Cerebellar nuclear complex (tissue), 1 donor: ENCODE measurements at places on chromosomes 1 and 21.

DNA sequence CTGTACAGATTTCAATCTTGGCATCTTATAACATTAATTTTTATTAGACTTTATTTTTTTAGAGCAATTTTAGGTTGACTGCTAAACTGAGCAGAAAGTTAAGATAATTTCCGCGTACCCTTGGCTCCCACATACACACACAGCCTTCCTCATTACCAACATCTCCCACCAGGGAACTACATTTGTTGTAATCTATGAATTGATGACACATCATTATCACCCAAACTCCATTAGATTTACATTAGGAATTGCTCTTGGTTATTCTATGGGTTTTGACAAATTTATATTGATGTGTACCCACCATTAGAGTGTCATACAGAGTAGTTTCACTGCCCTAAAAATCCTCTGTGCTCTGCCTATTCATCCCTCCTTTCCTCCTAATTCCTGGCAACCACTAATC is 56.4 kb upstream of the GRIK3 start:
- DNase-seq = no peak

DNA sequence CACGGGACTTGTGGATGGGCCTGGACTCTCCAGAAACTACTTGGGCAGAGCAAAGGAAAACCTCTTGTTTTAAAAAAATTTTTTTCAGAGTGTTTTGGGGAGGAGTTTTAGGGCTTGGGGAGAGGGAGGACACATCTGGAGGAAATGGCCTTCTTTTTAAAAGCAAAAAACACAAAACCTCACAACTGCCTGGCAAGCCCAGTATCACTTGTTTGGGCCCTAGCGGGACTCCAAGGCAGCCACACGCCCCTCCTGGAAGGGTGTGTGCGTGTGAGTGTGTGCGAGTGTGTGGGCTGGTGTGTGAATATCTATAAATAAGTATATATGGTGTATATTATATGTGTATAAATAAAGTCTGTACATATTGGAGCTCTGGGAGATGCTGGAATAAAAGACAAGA is 57.7 kb upstream of the ACTL8 start:
- no peak for DNase-seq

DNA sequence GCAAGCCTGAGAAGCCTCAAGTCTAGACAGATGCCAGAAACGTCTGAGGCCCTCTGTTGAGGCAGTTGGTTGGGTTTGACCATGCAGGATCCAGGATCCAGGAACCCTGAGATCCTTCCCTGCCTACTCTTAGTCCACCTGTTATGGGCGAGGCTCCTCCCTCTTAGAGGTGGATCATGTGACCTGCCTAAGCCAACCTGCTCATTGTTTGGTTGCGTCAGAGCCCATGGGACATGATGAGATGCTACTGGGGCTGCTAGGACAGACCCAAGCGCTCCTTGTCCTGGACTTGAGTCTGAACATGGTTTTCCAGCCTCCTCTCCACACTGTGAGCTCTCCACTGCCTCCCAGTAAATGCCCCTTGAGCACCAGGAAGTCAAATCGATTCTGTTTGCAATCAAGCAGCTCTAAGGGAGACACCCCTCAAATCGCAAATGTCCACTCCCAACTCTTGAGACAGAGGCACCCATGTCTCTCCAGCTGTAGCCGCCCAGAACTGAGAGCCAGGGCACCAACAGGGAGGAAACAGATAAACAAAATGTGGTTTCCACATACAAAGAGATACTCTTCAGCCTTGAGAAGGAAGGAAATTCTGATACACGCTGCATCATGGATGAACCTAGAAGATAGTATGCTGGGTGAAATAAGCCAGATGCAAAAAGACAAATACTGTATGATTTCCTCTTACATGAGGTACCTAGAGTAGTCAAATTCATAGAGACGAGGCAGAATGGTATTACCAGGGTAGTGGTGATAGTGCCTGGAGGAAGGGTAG is 31.7 kb upstream of the WNT4 start:
- no peak for DNase-seq

GRCh38 chr1:64161357-64161941 is 42.0 kb upstream of the UBE2U start:
- no peak for DNase-seq

DNA sequence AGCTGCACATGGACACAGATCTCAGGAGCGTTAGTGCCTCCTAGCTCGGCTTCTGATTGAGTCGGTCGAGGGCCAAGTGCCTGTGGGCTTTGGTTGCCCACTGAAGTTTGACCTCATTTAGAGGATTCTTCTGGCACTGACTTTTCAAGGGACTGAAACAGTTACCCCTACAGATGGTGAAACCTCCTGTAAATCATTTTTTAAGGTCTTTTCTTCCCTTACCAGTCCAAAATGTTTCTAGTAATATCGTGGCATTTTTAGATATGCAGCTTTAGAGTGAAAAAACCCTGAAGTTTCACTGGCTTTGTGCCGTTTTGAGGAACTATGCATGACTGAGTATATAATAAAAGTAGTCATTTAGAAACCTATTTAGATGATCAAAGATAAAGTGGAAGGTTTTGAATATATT is 34.7 kb upstream of the L1TD1 start:
- no peak for DNase-seq

- DNase-seq = no peak
Observed at GRCh38 chr1:1208713-1209433, 2.5 kb upstream of the TNFRSF18 start.

DNA sequence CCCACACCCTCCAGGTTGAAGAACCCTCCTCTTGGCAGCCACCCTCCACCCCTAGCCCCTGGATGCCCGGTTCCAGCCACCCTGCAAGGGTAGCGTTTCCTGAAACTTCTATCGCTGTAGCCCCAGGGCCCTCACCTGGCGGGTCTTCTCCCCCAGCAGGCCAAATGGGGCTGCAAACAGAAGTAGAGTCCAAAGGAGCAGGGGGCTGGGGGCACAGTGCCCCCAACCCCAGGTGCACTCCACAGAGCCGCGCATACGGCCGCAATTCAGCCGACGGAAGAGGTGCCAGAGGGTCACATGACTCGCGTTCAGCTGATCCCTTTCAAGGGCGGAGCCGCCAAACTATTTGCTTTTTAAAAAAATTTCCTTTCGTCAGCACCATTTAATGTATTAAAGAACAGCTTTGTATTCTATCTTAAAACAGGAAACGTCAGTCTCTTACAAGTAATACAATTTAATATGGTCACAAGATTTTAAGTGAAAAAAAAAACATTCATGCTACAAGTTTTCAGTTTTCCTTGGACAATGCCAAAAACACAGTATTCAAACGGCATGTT is at the start of gene GLMP:
TSS of gene GLMP (minus strand) at position 289 of the 557 bp plus-strand sequence. CDS start at position 255, 34 bp downstream.
- DNase-seq = peak; percentile 1

GRCh38 chr1:56590520-56591011 is 11.2 kb upstream of the PLPP3 start:
- DNase-seq = no peak

GRCh38 chr1:82503822-82504221 is 703.1 kb downstream of the ADGRL2 start:
- no peak for DNase-seq

DNA sequence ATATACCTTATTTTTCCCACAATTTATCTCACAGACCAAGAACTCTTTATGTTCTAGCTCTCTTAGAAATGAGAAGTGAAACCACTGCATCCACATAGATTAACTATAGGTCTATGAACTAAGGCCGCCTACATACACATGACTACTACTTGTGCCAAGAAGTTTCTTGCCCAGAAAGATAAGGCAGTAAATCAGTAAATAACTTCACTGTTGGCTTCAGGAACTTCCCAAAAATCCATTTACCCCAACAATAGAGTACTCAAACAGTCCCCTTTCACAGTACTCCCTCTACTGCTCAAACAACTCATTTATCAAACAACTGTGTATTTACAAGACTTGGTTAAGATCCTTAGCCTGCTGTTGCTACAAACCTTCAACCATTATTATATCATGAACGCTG is 96.5 kb downstream of the NME7 start:
- no peak for DNase-seq

DNA sequence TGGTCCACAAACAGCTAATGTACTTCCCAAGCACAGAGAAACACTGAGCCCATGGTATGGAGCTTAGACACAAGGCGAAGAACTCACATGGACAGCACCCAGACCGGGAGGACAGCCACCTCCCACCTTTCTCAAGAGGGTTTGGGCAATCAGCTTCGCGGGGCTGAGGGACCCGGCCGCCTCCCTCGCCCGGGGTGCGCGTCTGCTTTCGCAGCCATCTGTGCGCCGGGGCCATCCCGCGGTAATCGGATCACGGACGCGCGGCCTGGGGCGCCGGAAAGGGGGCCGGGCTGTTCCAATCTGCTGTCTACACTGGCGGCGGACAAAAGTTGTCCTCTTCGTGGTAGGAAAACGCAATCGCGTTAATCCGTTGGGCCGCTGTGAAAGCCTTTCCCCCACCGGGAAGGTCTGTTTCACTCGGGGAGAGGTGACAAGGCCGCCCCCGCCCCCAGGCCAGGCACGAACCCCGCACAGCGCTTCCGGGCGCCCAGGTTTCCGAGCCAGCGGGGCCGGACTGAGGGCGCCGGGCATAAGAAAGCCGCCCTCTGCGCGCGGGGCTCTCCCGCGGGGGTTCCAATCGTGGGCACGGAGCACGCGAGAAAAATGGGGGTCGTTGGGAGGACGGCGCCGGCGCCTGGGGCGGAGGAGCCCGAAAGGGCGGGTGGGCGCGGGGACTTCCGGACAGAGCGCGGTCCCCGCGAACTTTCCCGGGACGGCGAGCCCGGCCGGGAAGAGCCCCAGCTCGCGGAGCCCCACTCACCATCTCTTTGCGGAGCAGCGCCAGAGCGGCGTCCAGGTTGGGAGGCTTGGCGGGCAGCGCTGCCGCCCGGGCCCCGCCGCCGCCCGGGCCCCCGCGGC is 664 bp downstream of the FAM89A start:
- no peak for DNase-seq

- no peak for DNase-seq
Observed at GRCh38 chr1:30598571-30599114, 124.7 kb downstream of the MATN1 start.

DNA sequence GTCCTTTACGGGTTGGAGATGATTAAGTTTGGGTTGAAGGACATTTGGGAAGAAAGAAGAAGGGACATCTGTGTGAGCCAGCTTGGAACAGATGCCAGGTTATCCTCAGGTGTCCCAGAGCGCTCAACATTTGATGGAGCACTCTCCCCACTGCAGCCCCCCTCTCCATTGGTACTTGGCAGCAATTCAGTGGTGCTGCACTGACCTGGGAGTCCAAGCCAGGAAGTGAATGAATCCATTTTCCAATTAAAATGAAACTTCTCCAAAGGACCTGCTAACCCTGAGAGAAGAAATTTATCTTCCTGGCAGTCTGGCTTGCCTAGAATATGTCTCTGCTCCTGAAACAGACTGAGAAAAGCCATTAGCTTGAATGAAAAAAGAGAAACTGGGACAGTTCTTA is 67.1 kb downstream of the FGGY start:
- DNase-seq = no peak

DNA sequence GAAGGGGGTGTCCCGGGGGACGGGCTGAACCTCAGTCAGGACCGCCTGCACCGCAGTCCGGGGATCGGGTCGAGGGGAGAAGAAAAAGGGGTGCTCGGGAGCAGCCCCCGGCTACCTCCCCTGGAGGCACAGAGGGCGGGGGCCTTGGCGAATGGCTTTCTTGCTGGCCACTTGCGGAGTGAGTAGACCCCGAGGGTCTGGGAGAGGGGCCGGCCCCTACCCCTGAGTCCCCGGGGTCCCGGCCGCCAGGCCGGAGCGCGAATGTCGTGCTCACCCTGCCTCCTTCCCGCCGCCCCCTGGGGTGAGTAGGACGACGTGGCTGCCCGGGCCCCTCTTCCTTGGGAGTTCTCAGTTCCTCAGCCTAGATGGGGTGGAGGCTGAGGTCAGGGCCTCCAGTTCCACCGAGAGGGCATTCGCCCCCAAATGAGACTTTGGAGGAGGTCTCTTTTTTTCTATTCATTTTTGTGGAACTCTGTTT is 113.0 kb downstream of the OSBPL9 start:
- DNase-seq = no peak

GRCh38 chr1:83910461-83910860 is 88.5 kb downstream of the TTLL7 start:
- DNase-seq = no peak

- DNase-seq = no peak
Observed at GRCh38 chr1:28111157-28111556, 22.7 kb upstream of the EYA3 start.

- DNase-seq = no peak
Observed at GRCh38 chr1:65141394-65141793, 6.6 kb upstream of the AK4 start.

- no peak for DNase-seq
Observed at GRCh38 chr21:41071258-41072171, 96.4 kb upstream of the BACE2 start.

- no peak for DNase-seq
Observed at GRCh38 chr1:108636876-108637275, 24.0 kb downstream of the HENMT1 start.

DNA sequence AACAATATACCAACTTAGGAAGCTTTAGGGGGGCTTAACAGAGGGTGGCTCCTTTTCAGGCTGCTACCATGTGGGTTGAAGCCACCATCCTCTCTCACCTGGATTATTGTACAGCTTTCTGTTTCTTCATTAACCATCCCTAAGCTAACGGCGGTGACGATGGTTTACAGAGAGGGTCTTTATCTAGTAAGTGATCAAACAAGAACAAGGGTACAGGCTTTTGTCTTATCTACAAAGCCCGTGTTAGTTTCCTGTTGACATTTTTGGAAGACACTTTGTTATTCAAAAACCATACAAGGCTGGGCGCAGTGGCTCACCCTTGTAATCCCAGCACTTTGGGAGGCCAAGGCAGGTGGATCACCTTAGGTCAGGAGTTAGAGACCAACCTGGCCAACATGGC is 20.4 kb downstream of the SLC25A33 start:
- no peak for DNase-seq

DNA sequence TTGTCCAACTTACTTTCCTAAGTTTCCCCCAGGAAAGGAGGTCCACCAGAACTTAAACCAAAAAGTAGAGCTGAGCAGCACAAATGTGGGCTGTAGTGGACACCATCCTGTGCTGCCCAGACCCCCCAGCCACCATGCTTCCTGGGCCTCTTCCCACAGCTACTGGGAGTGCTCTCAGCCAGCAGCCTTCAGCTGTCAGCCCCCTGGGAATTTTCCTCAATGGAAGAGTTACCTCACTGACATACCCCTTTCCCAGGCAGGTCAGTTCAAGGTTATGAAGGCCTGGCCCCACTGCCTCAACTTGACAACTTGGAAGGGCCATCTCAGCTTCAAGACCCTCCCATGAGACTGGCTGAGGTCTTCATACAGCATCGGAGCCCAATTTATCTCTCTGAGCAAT is 47.7 kb downstream of the CDCP2 start:
- DNase-seq = no peak

- no peak for DNase-seq
Observed at GRCh38 chr1:153312570-153313186, at the start of gene PGLYRP3. Gene PGLYRP3 (minus strand): TSS chr1:153312952. CDS start chr1:153310665, 2,287 bp downstream.

- no peak for DNase-seq
Observed at GRCh38 chr21:42424914-42425541, 21.3 kb downstream of the UBASH3A start.
